ENCODE measurements at places on chromosomes 7 and 10.
A peak's percentile ranks its signal among the peaks of the same experiment; 100 is the strongest.

GRCh38 chr10:51950996-51951555, 251.7 kb upstream of the CSTF2T start:
- no peak for DNase-seq

DNA sequence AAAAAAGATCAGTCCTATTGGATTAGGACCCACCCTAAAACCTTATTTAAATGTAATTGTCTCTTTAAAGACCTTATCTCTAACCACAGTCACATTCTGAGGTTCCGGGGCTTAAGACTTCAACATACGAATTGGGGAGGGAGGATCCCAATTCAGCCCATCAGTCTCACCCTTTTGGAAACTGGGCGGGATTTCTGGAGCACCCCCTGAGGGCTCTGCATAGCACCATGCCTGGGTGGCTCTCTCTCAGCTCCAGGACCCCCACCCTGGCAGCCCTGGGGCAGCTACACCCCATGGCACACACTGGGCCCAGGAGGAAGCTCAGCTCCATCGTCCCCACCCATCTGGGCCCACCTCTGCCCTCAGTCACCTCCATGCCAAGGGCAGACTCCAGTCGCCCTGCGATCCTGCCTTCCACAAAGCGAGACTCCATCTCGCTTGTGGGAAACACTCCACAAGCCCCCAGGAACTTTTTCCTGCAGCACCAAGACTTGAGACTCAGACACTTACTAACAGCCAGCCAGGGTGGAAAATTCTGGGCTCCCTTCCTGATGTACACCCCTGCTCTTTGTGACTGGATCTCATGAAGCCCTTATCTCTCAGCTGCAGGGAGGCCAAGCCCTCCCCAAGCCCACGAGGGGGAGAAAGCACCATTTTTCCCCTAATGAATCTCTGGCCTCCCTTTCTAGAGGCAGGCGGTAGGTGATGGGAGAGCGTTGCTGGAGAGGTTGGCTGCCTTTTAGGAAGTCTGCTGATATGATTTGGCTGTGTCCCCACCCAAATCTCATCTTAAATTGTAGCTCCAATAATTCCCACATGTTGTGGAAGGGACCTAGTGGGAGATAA, 90.8 kb upstream of the KDM7A start:
- no peak for DNase-seq

- no peak for DNase-seq
These were observed 185.1 kb downstream of the NXPH1 start for GRCh38 chr7:8618441-8619070.

DNA sequence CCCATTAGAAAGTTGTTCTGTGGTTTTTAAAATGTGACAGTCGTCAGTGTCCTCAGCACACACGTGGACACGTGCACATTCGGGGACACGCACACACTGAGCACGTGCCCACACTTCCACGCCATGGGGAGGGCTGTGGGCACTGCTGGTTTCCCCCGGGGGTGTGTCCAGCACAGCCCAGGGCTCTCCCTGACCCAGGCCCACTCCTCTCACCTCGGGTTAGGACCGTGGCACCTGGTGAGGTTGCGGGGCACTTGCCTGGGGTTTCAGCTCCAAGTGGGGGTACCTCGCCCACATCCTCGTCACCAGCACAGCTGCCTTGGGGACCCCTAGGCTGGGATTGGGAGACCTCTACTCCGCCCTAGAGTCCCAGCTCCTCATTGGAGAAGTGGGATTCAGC, 20.7 kb downstream of the GET4 start:
- DNase-seq = no peak

- no peak for DNase-seq
These were observed 104.7 kb upstream of the LRGUK start for GRCh38 chr7:134022286-134022911.

GRCh38 chr7:8143151-8143874, 118.7 kb downstream of the ICA1 start:
- DNase-seq = no peak

DNA sequence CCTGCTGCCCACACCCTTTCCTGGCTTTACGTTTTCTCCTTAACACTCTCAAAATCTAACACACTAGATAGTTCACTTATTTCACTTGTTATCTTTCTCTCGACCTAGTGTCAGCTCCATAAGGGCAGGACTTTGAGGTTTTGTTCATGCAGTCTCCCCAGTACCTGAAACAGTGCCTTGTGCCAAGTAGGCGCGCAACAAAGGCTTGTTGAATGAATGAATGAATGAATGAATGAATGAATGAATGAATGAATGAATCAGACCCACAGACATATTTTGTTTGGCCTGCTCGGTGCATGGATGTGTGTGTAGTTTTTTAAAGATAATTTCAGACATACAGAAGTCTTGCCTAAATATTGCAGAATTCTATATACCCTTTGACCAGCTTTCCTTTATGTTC, 6.2 kb downstream of the TYSND1 start:
- DNase-seq = no peak

- no peak for DNase-seq
These were observed 222.6 kb downstream of the HTR7 start for GRCh38 chr10:90635111-90635765.

GRCh38 chr7:36131026-36131425, 22.0 kb upstream of the EEPD1 start:
- DNase-seq = no peak

GRCh38 chr10:77550378-77550777, 87.2 kb downstream of the KCNMA1 start:
- no peak for DNase-seq

DNA sequence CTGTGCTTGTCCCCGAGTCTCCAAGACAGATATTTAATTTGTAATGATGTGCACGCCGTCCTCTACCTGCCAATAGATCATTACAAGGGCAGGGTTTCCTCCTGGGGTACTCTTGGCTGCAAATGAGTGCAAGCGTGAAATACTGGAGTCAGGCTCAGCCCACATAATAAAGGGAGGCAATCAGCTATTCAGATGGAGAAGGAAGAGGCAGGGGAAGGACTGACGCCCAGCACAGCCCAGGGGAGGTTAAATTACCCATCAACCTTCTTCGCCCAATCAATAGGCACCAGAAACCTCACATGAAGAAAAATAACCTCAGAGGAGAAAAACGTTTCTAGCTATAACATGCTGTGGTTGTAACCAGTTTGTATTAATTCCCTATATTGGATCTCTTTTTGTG, 544.9 kb upstream of the ADARB2 start:
- no peak for DNase-seq

- DNase-seq = no peak
These were observed 728 bp downstream of the CAV2 start for GRCh38 chr7:116500078-116500853.

- no peak for DNase-seq
These were observed 17.5 kb downstream of the ZNF138 start for GRCh38 chr7:64811767-64812166.

DNA sequence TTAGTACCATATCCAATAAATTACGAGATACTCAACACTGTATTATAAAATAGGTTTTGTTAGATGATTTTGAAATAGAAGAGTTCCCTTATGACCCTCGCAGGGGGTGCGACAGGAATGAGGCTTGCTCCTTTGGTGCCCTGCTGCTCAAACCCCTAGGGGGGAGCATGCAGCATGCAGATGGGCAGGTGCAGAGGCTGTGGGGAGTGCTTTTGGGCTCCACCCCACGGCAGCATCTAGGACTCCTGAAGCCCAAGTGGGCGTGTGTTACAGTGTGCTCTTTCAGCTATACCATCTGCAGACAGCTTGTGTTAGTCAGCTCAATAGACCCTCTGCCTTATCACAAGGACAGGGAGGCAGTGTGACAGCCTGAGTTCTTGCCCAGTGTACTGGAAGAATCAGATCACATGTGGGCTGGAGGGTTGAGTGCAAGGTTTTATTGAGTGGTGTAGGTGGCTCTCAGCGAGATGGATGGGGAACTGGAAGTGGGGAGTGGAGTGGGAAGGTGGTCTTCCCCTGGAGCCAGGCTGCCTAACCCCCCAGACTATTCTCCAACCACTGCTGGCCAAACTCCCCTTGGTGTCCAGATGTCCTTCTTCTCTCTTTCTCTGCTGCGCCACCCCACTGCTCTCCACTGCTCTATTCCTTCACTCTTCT, 3.1 kb upstream of the MRC1 start:
- DNase-seq = no peak

DNA sequence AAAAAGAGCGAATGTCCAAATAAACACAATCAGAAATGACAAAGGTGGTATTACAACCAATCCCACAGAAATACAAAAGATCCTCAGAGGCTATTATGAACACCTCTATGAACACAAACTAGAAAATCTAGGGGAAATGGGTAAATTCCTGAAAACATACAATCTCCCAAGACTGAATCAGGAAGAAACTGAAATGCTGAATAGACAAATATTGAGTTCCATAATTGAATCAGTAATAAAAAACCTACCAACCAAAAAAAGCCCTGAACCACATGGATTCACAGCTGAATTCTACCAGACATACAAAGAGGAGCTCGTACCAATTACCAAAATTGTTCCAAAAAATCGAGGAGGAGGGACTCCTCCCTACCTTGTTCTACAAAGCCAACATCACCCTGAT, 56.1 kb upstream of the ZNF800 start:
- DNase-seq = no peak

GRCh38 chr7:6293202-6293601, 20.8 kb upstream of the CYTH3 start:
- DNase-seq = no peak

DNA sequence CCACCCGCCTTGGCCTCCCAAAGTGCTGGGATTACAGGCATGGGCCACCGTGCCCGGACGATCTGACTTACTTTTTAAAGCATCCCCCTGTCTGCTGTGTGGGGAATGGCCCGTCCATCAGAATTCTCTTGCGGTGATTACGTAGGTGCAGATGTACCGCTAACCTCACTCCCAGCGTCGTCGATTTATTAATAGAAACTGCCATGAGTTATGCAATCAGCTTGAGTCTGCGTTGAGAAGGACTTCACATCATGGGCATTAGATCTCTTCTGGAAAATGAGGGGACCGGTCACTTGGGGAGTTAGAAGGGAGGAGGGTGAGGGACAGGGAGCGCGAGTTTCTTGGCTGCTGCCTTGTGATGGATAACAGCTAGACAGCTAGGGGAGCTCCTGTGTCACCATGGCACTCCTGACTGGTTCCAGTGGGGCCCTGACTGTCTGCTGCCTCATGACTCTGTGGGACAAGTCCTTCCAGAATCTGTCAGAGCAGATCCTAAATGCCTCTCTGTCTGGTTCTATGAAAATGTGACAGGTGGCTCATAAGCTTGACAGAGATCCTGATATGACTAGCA, 35.2 kb downstream of the POR start:
- DNase-seq = no peak

DNA sequence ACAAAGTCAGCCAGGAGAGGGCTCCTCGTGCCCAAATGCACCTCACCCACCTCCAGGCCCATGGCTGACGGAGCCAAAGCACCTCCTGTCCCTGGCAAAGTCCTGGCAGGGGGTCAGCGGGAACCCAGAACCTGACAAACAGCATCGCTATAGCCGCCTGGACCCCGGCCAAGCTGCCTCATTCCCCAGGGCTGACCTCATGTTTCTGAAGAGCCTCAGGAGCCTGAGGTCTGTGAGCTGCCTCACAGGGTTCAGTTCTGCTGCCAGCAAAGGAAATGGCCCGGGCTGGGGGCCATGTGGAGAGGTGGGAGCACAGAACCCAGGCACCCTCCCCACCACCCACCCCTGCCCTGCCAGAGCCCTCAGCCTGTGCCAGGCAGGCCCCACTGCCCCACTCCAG, 4.2 kb upstream of the NANOS1 start:
- DNase-seq = no peak

- DNase-seq = peak; percentile 51
These were observed 24.1 kb downstream of the PRF1 start for GRCh38 chr10:70578371-70578947.

- no peak for DNase-seq
These were observed 5.8 kb downstream of the IKZF1 start for GRCh38 chr7:50310361-50310760.

DNA sequence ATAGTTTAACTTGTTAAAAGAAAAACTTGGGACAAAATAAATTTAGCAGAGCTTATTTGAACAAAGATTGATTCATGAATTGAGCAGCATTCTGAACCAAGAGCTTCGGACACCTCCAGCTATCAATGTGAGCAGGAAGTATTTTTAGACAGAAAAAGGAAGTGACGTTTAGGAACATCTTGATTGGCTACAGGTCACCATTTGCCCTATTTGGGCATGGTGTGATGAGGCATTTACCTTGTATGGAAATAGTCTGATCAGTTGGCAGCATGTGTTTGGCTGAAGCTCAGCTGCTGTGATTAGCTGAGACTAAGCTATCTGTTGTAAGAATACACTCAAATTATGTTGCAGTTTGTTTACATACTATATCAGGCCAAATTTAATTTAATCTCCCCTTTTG, 185.1 kb downstream of the ATRNL1 start:
- no peak for DNase-seq

DNA sequence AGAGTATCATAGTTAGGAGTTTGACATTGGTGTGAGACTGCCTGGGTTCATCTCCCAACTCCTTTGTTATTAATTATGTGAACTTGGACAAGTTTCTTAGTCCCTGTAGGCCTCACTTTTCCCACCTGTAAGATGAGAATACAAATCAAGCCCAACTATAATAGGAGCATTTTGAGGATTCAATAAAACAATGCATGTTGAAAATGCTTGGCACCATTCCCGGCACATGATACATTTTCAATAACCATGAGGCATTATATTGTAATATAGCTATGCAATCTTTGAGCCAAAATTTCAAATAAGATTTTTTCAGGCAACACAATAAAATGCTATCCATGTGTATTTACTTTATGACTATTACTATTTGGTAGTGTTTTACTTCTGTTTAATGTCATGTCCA, 229.0 kb upstream of the SP4 start:
- DNase-seq = no peak

DNA sequence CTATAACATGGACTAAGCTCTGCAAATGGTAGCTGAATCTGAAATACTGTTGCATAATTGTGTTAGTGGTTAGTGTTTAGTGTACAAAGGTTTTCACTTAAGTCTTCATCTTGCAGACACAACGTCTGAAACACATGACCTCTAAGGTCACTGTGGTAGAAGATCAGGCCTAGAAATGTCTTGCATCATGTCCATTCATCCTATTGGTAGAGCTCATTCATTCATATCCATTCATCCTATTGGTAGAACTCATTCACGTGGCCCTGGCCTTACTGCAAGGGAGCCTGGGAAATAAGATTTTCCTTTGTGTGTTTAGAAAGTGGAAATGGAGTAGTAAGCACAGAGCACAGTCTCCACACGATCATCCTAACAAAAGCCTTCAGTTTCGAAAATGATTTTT, 485.8 kb downstream of the PLXNA4 start:
- no peak for DNase-seq

DNA sequence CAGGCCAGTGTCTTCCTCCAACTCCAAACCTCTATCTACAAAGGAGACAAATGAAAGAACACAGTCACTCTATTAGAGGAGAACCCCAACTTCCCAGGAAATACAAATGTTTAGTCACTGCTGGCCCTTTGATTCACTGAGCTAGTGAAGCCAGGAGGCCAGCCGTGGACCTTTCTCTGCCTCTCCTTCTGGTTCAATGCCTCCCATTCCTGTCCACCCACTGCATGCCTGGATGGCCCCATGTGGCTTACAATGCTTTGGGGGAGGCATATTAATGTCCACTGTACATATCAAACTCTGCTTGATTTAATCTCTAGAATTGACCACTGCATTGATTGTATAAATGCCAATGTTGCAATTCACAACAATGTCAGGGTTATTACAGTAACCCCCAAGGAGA, 687.3 kb downstream of the KCNMA1 start:
- DNase-seq = no peak

GRCh38 chr10:86047588-86047987, 319.0 kb downstream of the GRID1 start:
- no peak for DNase-seq

- DNase-seq = no peak
These were observed 10.4 kb downstream of the NEUROG3 start for GRCh38 chr10:69562731-69563254.
